ENCODE measurements at places on chromosomes 7 and 10.
A peak's percentile ranks its signal among the peaks of the same experiment; 100 is the strongest.

GRCh38 chr10:46299536-46300369, 13.0 kb downstream of the ANTXRL start:
- DNase-seq, result no peak

GRCh38 chr10:51599647-51600046, 99.7 kb downstream of the CSTF2T start:
- DNase-seq, result no peak

- no peak for DNase-seq
Observed at GRCh38 chr7:47710201-47710935, 128.5 kb upstream of the TNS3 start.

DNA sequence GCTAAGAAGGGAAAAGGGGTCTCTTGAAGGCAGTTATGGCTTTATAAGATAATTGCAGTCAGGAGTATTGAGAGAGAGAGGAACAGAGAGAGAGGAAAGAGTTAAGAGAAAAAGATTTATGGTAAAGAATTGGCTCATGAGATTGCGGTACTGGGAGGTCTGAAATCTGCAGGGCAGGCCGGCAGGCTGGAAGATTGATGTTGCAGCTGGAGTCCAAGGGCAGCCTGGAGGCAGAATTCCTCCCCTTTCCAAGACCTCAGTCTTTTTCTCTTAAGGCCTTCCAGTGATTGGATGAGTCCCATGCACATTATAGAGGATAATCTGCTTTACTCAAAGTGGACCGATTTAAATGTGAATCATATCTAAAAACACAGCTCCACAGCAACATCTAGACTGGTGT, 68.4 kb downstream of the HACD1 start:
- DNase-seq, result peak; percentile 32

GRCh38 chr10:130127364-130128061, 8.7 kb upstream of the GLRX3 start:
- DNase-seq, result peak; percentile 60

DNA sequence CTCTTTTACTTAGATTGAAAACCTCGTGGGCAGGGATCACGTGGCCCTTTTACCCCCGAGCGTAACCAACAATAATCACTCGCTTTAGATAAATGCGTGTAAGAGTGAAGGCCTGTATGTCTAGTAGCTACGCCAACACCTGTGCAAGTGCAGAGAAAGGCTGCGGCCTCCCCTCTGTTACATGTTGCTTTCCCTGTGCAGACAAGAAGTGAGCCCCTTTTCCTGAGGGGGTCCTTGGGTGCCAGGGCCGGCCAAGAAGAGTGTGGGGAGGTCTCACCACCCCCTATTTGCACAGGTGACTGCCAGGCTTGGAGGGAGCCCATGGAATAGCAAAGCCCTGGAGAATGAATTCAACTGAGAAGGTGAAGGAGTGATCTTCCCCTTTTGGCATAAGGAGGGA, 35.6 kb upstream of the CNPY1 start:
- no peak for DNase-seq

DNA sequence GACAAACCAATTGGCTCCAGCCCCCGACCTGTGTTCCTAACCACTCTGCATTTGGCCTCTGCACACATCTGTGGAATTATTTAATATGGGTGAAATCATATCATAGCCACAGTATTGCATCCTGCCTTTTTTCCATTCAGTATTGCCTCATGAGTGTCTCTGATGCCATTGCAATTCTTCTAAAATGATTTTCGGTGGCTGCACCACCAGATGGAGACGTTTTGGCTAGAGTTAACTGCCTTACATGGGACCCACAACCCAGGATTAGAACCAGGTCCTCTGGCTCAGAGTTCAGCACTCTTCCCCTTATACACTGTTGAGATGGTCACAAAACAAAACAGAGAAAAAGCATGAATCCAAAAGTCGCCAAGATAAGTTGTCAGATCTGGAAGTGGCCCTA, 180.8 kb downstream of the EMX2 start:
- no peak for DNase-seq

DNA sequence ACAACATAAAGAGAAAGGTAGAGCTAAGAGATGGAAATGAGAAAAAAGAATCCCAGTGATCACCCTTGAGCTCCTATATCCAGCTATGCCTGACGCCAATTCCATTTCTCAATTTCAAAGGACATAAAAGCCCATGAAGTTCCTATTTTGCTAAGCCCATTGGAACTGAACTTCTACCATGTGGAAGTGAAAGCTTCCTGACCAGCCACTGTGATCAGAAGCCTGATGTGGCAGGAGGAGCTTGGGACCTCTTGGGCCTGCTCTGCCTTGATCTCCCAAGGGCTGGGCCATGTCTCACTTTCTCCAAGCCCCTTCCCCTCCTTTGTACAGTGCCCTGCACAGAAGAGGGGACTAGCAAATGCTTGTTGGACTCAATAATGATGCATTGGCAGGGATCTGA, 52.7 kb downstream of the PRLHR start:
- DNase-seq, result no peak

DNA sequence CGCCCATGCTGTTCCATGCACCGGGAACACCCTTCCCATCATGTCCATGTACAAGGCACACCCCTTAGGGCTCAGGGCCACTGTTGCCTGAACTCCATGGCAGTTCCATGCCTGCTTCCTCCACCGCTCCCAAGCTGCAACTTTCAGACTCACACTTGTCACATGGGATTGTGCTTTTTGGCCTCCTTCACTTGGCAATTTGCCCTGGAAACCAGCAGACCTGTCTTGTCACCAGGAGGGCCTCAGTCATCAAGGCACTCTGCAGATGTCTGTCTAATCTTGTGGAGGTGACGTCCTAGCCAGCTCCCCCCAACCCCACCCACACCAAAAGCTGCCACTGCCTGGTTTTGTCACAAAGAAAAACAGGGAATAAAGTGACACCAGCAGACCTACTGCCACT, 47.5 kb downstream of the CARD11 start:
- no peak for DNase-seq

- DNase-seq, result no peak
Observed at GRCh38 chr7:11587814-11588213, 244.2 kb downstream of the THSD7A start.

- no peak for DNase-seq
Observed at GRCh38 chr7:90858546-90858945, 262.4 kb downstream of the CDK14 start.

- peak; percentile 76 for DNase-seq
Observed at GRCh38 chr7:47458057-47458456, 123.9 kb downstream of the TNS3 start.

DNA sequence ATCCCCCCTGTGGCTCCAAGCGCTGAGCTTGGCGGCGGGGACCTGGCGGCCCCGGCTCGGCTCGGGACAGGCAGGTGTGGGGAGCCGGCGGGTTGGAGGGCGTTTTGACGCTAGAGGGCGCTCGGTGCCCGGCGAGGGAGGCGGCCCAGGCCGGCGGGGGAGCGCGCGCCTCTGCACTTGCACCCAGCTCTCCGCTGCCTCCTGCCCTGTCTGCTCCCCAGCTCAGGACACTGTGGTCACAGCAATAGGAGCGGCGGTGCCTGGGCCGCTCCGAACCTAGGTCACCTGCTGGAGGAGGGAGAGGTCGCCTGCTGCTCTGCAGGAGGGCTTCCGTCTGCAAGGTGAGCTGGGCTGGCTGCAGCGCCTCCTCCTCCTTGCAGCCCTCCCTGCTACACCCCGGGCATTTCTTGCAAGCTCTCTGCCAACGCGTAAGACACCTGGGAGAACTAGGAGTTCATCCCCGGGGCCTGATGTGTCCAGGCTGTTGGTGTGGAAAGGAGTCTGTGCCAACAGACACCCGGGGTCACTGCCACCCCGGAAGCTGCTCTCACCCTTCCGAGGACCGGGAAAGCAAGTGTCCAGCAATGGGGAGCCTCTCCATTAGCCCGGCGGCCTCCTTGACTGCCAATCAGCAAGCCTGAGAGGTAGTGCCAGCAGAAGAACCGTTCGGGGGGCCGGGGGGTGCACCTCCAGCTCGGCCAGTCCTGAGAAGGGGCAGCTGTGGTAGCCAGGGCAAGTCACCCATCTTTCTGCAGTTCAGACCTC, 620.4 kb downstream of the GALNT17 start:
- DNase-seq, result peak; percentile 17
